Mesenteric fat pad (tissue), 1 donor: ENCODE measurements at places on chromosomes 6 and 20. TPM values are rescaled to one million over a fixed set of nuclear protein-coding genes. Genes with fewer than 3 reads are reported as not detected.

DNA sequence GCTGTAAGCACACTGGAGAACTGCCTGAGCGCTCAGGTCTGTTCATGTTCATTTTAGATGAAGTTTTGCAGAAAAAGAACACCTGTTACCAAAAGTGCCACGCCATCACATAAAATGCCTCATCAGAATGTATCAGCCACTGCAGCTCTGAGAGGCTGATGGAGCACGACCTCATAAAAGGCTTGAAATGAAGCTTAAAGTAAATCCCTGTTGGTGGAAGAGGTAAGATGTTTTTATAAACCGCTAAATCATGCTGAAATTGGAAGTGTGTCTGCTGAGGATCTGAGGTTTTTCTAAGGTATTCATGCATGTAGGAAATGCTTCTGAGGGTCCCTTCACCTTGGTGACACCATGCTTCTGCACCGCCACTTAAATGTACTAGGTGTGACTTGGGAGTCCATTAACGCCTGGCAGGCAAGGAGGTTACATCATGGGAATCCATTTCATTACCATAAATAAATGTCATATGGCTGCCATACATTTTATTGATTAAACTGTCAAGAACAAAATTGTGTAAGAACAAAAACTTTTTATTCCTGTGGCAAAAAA is 363.1 kb upstream of the AGPAT4 start:
- no peak for DNase-seq

DOK5 gene
- 4.6 TPM for total RNA-seq

- no peak for DNase-seq
Measured at GRCh38 chr6:83167726-83168278, 25.3 kb downstream of the PGM3 start.

DNA sequence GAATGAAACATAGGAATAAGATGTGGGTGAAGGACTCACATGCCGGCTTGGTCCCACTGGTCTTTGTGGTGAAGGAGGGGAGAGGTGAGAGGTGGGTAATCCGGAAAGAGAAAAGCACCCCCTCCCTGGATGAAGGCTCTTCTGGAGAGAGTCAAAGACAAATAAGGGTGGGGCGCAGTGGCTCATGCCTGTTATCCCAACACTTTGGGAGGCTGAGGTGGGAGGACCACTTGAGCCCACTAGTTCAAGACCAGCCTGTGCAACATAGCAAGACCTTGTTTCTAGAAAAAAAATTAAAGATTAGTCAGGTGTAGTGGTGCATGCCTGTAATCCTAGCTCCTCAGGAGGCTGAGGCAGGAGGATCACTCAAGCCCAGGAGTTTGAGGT is 3.1 kb downstream of the LTB start:
- DNase-seq: no peak
